Breast epithelium (tissue), 4 donors: ENCODE measurements at places on chromosomes 7 and 10. TPM values are rescaled to one million over a fixed set of nuclear protein-coding genes. Genes with fewer than 3 reads are reported as not detected.

- H3K36me3 ChIP-seq, result no peaks in the 10 kb centered on the region
- DNase-seq, result no peak
- no peak overlapping the region for H3K4me3 ChIP-seq
These were observed 76.4 kb downstream of the MMRN2 start for GRCh38 chr10:86880971-86881370.

Gene PSD
- 0.96 TPM for total RNA-seq

- H3K4me1 ChIP-seq, result no peaks in the 10 kb centered on the region
- H3K4me3 ChIP-seq, result no peak overlapping the region
- no peaks in the 10 kb centered on the region for H3K27me3 ChIP-seq
- no peaks in the 10 kb centered on the region for H3K36me3 ChIP-seq
- no peak for DNase-seq
These were observed 17.6 kb upstream of the TMEM26 start for GRCh38 chr10:61470740-61471139.

Gene ATOH7
- not detected for total RNA-seq

- no peak for DNase-seq
- no peak overlapping the region for H3K27ac ChIP-seq
- H3K36me3 ChIP-seq, result no peaks in the 10 kb centered on the region
- no peak overlapping the region for H3K4me3 ChIP-seq
These were observed 303.3 kb upstream of the CDC14C start for GRCh38 chr7:48621076-48621475.

Gene STEAP4
- total RNA-seq, result 49.3 TPM

Gene TMEM176A
- total RNA-seq, result 42.6 TPM

GRCh38 chr7:101538596-101539459 is 90.3 kb downstream of the MYL10 start:
- H3K27ac ChIP-seq, result no peak overlapping the region
- no peaks in the 10 kb centered on the region for H3K27me3 ChIP-seq
- no peak overlapping the region for H3K4me3 ChIP-seq
- H3K4me1 ChIP-seq, result peaks cover 4% of the 10 kb centered on the region
- H3K36me3 ChIP-seq, result no peaks in the 10 kb centered on the region

- H3K4me3 ChIP-seq, result no peak overlapping the region
- H3K36me3 ChIP-seq, result no peaks in the 10 kb centered on the region
- no peak overlapping the region for H3K27ac ChIP-seq
- no peaks in the 10 kb centered on the region for H3K27me3 ChIP-seq
- no peak for DNase-seq
These were observed 25.8 kb upstream of the ZNF488 start for GRCh38 chr10:47409866-47410256.

Gene ABCB1
- total RNA-seq, result 12.8 TPM

Gene CDC14C
- not detected for total RNA-seq

GRCh38 chr7:140526214-140526613 is 46.9 kb upstream of the MKRN1 start:
- H3K4me3 ChIP-seq, result no peak overlapping the region
- DNase-seq, result no peak
- peak overlapping the region; percentile 3 for H3K27ac ChIP-seq
- H3K27me3 ChIP-seq, result no peaks in the 10 kb centered on the region

DNA sequence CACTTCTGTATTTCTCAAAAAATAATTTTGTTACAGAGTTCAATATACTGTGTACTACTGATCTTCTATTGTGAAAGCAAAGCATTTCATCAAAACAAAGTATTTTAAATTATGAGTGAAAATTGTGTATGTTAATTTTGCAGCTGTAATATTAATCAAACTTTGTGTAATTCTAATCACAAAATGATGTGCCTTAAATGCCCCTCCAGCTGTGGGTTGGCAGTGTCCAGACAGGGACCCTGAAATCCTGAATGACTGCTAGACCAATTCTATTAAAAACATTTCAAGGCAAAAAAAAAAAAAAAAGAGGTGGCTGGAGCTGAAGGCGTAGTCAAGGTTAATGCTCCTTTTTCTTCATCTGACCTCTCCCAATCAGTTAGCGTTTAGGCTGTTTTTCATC is 36.2 kb downstream of the SCD start:
- no peaks in the 10 kb centered on the region for H3K27me3 ChIP-seq
- H3K4me1 ChIP-seq, result no peaks in the 10 kb centered on the region
- DNase-seq, result no peak
- H3K4me3 ChIP-seq, result no peak overlapping the region

Gene CYP2C8
- 1.3 TPM for total RNA-seq
